ENCODE measurements at places on chromosomes 1 and 21. TPM values are rescaled to one million over a fixed set of nuclear protein-coding genes. Genes with fewer than 3 reads are reported as not detected.

Gene SYNC
- 10.3 TPM for total RNA-seq

GRCh38 chr1:224623743-224624333, 7.7 kb downstream of the CNIH3 start:
- no peak for DNase-seq

Gene DDAH1
- total RNA-seq = 50.9 TPM

- no peak for DNase-seq
Measured at GRCh38 chr1:211811848-211812247, 18.7 kb downstream of the LPGAT1 start.

DNA sequence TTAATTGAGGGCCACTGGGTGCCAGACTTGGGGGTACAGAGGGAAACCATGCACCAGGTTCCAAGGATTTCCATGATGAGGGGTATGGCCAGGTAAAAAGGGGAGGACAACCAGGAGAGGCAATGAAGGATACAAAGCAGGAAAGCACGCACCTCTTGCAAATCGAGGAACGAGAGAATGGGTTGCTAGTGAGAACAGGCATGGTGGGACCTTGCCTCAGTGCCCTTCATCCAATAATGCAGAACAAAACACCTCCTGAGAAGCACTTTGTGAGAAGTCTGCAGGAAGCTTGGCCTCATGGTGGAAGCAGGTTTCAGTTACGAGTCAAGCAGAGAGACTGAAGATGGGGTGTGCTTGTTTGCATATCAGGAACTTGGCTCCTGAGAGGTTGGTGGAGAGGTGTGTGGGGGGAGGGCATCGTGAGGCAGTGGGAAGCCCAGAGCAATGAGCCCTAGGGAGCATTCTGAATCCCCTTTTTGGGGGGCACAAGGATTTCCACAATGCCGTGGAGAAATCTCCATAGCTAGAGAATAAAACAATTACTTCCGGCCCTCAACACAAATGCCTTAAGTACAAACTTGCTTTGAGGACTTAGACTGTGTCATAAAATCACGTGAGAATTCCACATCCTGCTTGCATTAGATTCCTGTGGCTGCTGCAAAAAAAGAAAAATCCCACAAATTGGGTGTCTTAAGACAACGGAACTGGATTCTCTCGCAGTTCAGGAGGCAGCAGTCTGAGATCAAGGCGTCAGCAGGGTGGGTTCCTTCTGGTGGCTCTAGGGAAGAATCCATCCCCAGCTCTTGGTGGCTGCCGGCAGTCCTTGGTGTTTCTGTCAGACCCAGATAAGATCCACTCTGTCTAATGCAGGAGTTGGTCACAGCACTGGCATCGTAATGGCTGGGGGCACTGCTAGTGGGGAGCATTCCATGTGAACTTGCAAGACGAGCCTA, 54.9 kb upstream of the BACE2 start:
- DNase-seq = no peak

DNA sequence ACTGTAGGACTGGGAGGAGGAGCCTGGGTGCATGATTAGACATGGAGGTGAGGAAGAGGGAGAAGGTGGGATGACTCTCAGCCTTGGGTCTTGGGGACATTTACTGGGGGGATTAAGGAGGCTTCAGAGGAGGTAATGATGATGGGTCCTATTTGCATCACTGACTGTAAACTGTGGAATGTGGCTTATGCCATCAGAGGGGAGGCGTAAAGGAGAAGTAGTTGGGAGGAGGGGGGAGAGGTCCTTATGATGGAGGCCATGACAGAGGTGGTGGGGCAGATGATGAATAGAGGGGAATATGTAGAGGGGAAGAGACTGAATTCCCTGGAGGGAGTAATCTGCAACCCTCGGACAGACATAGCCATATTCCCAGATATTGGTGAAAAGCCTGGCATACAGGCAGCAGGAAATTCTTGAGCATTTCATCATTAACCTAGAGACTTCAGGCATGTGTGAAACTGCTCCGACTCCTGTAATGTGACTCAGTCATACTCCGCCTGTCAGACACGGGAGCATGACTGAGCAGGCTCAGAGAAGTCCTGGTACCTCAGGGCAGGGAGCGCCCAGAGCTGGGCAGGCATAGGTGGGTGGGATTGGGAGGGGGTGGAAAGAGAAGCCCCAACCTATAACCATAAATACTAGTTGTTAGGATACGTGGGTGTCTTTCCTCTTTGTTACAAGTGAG, 8.0 kb upstream of the LCE5A start:
- DNase-seq = no peak

Measured in epithelial cell of proximal tubule (primary cell).